ENCODE measurements at places on chromosomes 2 and 18. TPM values are rescaled to one million over a fixed set of nuclear protein-coding genes. Genes with fewer than 3 reads are reported as not detected.

The PDE11A gene
- 0.25 TPM for total RNA-seq

The TUBA4B gene
- not detected for total RNA-seq

The DYSF gene
- total RNA-seq: 1.7 TPM

The SOX11 gene
- not detected for total RNA-seq

- no peak for DNase-seq
These were observed 358.2 kb upstream of the MYT1L start for GRCh38 chr2:2689306-2689705.

- DNase-seq: no peak
These were observed 661.1 kb downstream of the BCL11A start for GRCh38 chr2:59892398-59892797.

DNA sequence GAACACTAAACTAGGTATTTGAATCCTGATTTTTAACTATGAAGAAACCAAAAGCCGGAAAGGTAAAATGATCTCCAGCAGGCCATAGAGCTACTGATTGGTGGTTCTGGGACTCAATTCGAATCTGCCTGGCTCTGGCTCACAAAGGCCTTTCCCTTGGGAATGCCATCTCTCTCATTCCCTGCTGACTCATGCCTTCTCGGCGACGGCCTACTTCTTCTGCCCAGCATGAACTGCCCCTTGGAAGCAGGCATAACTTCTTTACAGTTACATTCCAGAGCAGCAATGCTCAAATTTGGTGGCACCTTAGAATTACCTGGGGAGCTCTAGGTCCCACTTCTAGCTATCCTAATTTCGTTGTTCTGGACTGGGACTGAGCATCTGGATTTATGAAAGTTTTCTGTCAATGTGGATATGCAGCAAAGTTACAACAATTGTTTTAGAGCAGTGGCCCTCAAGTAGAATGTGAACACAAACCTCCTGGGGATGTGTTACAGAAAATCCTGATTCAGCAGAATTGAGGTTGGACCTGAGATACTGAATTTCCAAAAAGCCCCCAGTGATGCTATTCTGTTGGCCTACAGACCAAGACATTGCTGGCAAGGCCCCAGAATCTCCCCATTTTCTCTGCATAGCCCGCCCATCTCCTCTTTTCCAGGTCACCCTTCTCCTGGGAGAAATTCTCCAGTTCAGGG, 261.1 kb downstream of the CNTNAP5 start:
- DNase-seq: no peak

- no peak for DNase-seq
These were observed 24.5 kb downstream of the RAB3GAP1 start for GRCh38 chr2:135076556-135076955.

DNA sequence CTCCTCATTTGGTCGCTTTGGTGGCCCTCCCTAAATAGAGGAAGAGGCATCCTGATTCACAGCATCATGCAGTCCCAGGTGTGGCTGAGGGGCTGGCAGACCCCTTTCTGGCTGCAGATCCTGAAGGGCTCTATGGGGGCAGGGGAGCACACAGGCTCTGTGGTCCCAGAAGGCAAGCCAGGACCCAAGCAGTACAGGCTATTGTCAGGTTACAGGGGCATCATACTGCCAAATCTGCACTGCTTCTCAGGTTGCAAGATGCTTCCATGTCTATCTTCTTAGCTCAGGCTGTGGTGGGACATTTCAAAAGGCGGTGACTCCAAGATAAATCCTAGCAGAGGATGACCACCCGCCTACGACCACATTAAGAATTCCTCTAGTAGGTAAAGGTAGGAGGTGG, 54.3 kb downstream of the TTC32 start:
- DNase-seq: no peak

Measured in Caco-2 (cell line).